ENCODE measurements at places on chromosomes 5 and 9.

DNA sequence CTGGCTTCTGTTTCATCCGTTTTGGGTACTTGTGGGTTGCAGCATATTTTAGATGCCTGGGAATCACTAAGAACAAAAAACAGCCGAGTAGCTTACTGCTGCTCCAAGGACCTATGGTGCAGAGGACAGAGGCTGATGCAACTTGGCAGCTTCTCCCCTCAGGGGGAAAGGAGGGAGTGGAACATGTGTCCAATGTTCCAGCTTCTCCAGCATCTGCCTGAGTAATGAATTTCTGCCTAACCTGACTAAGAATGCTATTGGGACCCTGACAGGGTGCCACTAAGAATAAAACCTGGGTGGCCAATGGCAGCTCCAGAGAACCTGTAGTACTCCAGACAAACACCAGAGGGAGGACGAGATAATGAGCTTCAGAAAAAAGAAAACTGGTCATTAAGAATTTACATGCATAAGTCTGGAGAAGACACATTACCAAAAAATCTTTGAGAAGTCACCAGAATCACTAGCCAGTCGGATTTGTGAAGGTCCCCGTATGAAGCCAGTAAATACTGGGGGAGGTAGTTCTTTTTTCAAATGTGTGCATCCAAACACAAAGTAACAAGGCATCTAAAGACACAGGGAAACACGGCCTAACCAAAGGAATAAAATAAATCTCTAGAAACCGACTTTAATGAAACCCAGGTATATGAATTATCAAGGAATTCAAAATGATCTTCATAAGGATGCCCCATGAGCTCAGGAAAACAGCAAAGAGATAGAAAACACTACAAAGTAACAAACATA is 293.5 kb downstream of the HINT1 start:
- DNase-seq = no peak

DNA sequence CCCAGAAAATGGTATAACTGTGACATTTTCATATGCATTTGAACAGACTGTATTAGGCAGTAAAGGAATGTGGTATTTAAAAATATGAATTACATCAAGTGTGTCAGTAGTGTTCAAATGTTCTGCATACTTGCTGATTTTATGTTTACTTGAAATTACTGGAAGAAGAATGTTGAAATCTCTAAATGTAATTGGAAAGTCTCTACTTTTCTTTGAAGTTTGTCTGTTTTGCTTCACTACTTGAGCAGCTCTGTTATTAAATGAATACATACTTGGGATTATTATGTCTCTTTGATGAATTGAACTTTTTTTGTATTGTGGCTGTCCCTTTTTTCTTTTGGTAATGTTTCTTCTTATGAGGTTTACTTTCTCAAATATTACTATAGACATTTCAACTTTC is 205.6 kb downstream of the TAF11L14 start:
- no peak for DNase-seq

DNA sequence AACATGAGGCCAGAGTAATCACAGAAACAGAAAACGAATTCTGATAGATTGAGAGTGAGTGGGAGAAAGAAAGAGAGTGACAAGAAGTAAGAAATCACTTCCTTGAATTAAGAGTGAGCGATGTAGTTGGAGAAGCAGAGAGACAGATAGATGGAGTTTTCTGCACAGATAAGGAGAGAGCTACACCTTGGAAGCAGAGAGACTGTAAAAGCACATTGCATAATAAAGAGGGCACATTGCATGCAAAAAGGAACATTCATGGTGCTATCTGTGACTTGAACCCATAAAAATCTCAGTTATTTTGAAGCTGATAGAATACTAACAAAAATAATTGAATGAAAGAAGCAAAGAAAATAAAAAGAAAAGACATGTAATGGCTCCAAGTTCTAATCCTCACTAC is 943.8 kb downstream of the NR2F1-AS1 start:
- DNase-seq = no peak

DNA sequence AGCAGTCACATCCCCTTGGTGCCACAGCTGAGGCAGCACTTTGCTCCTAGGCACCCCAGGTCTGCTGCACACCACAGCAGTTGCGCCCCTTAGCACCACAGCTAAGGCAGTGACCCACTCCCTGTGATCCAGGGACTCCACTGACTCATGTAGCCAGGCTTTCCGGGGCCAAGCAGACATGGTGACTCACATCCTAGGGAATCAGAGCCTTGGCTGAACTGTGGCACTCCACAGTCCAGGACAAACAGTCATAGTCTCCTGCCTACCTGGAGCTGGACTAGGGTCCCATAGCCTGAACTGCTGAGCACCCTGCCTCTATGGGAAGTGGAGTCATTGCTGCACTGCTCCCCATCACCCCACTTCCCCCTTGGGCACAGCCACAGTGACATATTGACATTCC is 338.7 kb downstream of the NPR3 start:
- DNase-seq = no peak

DNA sequence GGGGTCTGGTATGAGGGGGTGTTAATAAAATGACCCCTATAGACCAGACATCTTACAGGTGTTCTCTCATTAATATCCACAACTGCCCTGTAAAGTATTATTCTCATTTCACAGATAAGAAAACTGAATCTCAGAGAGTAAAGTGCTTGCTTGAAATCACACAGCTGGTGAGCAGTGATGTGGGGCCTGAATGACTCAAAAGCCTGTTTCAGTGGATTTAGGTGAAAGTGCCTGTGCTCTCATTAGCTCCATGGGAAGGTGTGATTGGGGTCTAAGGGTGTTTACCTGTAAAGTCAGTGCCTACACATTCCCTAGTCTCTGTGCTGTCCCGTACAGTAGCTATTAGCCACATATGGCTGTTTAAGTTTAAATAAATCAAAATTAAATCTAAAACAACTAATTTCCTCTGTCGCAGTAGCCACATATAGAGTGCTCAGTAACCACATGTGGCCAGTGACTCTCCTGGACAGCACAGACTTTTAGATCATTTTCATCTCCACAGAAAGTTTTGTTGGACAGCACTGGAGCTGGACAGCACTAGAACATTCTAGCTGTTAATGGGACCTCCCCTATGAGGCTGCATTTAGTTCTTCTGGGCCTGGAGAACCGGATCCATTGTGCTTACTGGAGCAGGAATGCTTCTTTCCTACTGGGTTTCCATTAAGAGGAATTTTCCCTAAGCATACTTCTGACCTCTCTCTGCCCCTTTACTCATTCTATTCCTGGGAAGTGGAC is 52.5 kb upstream of the SEMA6A start:
- DNase-seq = no peak

GRCh38 chr9:106576232-106576760 is 286.7 kb upstream of the ZNF462 start:
- no peak for DNase-seq

- no peak for DNase-seq
Measured at GRCh38 chr5:126499853-126500342, 76.7 kb downstream of the GRAMD2B start.

DNA sequence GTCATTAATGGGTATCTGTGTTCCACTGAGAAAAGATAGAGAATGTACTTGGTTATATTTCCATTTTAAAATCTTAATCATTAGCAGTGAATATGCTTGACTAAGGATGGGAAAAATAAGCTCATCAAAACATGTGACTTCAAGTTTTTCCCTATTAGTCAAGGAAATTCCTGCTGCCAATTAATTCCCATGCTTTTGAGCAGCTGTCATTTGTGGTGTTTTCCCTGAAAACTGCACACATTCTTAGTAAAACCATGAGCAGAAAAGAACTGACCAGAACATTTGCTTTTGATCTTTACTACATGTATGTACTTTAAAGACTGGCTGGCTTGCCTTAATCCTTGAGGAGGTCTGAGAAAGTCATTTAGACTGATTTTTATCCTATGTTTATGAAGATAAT is 75.2 kb downstream of the AOPEP start:
- no peak for DNase-seq

GRCh38 chr5:111731638-111732037 is 25.4 kb downstream of the NREP start:
- DNase-seq = no peak

DNA sequence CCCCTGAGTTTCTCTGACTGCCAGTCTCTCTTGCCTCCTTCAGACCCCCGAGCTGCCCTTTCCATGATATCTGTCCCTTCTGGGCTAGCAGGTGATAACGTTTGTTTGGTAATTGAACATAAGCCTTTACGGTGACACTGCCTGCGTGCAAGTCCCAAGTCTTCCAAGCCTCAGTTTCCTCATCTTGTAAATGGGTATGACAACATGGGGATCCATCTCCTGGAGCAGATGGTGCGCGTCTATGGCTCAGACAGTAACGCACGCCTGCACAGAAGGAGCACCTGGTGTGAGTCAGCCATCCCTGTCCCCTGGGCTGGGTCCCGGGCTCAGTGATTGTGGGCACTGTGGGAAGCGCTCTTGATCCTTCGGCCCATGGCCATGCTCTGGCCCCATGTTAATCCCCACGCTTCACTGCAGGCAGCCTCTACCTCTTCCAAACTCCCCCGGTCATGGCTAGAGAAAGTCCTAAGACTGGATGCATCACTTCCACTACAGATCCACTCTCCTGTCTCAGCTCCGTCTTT is 85.8 kb downstream of the DAP start:
- DNase-seq = no peak

DNA sequence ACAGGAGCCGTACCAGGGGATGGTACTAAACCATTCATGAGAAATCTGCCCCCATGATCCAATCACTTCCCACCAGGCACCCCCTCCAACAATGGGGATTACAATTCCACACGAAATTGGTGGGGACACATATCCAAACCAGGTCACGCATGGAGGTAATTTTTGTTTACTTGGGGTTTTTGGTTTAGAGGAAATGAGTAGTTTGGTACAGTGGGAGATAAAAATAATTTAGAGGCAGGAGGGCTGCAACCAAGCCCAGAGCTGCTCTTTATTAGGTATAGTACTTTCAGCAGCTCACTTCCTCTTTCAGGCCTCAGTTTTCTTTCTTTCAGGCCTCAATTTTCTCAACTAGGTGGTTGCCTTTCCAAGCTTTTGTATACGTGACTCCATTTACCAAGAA is 23.2 kb downstream of the PRUNE2 start:
- no peak for DNase-seq

- no peak for DNase-seq
Measured at GRCh38 chr5:126046318-126046717, 376.9 kb upstream of the GRAMD2B start.

GRCh38 chr5:78971998-78972397 is 13.1 kb downstream of the ARSB start:
- DNase-seq = no peak

GRCh38 chr5:142758062-142758795 is 11.9 kb upstream of the ARHGAP26 start:
- no peak for DNase-seq

- DNase-seq = no peak
Measured at GRCh38 chr5:53170746-53171349, 61.3 kb upstream of the MOCS2 start.

GRCh38 chr5:7976411-7977190 is 107.7 kb downstream of the MTRR start:
- DNase-seq = no peak

DNA sequence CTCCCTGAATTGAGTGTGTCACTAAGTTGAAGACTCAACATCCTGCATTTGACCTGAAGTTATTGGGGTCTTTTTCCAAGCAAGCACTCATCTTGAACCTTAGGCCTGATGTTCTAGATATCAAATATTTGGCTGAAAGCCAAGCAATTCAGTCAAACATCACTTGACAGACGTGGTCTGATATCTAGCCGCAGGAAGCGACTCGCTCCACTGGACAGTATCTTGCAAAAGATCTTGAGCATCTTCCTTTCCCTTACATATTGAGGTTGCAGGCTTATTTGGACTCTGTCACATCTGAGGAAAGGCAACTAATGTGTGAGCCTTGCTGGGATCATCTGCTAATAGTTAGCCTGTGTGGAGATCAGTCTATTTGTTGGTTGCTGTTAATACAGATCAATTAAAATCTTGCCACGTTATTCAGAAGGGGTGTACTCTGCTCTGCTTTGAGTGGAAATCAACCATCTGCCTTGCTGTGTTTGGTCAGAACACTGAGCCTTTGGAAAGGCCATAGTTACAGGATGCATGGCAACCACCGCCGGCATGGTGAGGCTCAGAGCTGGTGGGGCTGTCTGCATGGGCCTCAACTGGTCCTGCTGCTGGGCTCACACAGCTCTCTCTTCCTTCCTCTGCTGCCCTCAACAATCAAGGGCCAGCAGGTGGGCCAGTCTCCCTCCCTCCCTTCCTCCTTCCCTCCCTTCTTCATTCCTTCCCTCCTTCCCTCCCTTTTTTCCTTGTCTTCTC is 166.9 kb upstream of the KLF9 start:
- no peak for DNase-seq

DNA sequence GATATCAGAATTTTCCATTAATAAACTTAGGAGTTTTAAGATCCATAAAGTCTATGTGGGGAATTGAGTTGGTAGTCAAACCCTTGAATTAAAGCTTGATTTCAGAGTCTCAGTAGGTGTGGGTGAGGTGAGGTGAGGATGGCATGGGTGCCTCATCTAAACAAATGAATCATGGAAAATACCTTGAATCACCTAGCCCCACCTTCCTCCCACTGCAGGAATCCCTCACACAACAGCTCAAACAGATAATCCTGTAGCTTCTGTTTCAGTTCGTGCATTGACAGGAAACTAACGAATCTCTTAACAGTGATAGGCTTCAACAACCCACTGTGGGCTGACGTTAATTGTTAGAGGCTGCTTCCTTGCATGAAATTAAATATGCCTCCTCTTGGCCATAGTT is 185.0 kb downstream of the SREK1 start:
- DNase-seq = no peak

DNA sequence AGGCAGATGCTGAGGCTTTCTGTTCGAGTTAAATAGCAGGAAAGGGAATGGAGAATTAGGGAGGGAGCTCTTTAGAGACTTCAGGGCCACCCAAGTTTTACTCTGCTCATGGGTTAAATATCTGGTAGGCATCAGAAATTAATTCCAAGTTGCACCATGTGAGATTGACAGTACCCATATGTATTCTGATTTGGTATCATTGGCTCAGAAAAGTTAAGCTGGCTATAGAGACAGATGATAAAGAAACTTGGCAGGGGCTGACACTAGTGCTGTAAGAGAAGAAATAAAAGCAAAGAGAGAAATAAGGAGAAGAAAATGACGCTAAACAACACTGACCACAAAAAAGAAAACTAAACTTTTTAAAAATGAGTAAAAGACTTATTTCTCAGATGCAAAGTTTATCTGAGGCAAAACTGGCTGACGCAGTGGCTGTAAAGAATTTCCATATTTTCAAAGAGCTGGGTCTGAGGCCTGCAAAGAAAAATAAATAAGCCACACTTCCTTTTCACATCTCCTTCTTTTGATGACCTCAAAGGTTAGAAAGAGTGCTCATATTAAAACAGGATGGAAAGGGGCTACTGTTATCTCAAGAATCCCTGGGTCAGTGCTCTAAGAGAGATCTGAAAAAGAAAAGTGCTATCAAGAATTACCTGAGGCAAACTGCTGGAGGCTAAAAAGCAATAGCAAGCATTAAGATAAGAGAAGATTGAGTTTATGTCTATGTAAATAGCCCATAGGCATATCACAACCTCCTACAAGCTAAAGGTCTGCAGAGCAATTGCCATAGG is 399.0 kb upstream of the MEF2C start:
- DNase-seq = no peak

- DNase-seq = no peak
Measured at GRCh38 chr5:61228691-61229280, 66.5 kb upstream of the SMIM15 start.

GRCh38 chr9:116945817-116946216 is 258.7 kb downstream of the TRIM32 start:
- DNase-seq = no peak
